Thoracic aorta endothelial cell (primary cell): ENCODE measurements at places on chromosomes 2 and 18. TPM values are rescaled to one million over a fixed set of nuclear protein-coding genes. Genes with fewer than 3 reads are reported as not detected.

The RTP5 gene
- total RNA-seq = not detected in 2 replicates

The ABCG5 gene
- total RNA-seq = not detected in 2 replicates

The TRPM8 gene
- total RNA-seq = not detected in 2 replicates

The CCT7 gene
- 486 and 504 TPM in 2 replicates for total RNA-seq

The SALL3 gene
- total RNA-seq = 1.1 TPM in 1 of 2 replicates, not detected in the other

The BOLL gene
- total RNA-seq = not detected in 2 replicates

The SLC4A5 gene
- total RNA-seq = 0.79 and 0.80 TPM in 2 replicates

The HJURP gene
- total RNA-seq = 42.0 and 56.3 TPM in 2 replicates

The CRYGB gene
- total RNA-seq = not detected in 2 replicates

The TNFRSF11A gene
- 3.6 and 5.5 TPM in 2 replicates for total RNA-seq

The ITPRID2 gene
- 314 and 356 TPM in 2 replicates for total RNA-seq

The SULT6B1 gene
- total RNA-seq = not detected in 2 replicates

The CENPA gene
- total RNA-seq = 17.0 and 31.7 TPM in 2 replicates

The ABHD1 gene
- 0.13 TPM in 1 of 2 replicates, not detected in the other for total RNA-seq

The SERPINB4 gene
- not detected in 2 replicates for total RNA-seq

The GPR35 gene
- 0.13 and 0.14 TPM in 2 replicates for total RNA-seq

The PSMA8 gene
- not detected in 2 replicates for total RNA-seq
